ENCODE measurements at places on chromosomes 3 and 15.

DNA sequence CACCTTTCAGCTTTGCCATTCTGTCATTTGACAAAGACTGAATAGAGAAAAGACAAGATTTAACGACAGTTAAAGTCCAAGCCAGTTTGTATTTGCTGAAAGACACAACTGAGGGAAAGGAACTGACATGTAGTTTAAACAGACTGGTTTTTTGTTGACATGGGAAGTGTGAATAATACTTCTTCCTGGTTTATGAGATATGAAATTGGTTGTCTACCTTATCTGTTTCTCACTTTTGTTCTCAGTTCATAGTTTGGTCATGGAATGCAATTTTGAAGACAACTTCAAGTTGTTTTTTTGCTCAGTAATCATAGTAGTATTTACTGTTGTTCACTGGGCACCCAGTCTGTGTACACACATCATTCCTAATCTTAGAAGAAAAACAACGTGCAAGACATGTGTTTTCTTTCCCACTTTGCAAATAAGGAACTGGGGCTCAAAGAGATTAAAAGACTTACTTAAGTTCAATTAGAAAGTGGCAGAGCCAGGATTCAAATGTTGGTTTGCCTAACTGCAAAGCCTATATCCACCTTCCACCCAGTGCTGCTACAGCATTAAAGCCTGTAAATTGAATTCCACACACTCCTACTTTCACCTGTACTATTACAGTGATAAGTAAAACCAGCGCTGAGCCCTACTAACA, 103.5 kb downstream of the LPP start:
- DNase-seq, result no peak

DNA sequence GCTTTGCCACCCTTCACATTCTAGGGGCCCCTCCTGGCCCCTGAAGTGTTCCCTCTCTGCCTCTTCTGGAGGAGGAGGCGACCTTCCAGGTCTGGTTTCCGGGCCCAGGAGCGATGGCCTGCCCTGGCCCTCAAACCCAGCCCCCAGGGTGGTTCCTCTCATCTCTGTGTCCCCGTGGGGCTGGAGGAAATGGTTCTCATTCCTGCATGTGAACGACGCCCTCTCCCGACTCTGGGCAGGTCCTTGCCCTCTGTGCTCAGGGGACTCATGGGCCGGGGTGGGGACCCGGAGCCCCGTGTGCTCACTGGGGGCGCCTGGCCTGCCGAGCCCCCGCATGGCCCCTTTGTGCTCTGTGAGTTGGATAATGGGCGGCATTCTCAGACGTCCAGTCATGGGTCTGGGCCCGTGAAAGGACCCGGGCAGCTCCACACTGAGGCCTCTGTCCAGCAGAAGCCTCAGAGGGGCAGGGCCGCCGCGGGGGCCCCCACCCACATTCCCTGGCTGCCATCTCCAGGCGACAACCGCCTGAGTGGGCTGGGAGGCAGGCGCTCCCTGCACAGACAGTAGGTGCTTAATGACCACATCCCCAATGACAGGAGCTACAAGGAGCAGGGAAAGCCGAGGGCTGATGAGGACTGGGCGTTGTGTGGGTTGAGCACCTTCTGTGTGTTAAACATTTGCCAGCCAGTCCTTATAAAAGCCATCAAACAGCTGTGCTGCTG, 5.5 kb upstream of the PLXND1 start:
- DNase-seq, result no peak

GRCh38 chr3:852033-852432, 240.8 kb upstream of the CNTN6 start:
- no peak for DNase-seq

DNA sequence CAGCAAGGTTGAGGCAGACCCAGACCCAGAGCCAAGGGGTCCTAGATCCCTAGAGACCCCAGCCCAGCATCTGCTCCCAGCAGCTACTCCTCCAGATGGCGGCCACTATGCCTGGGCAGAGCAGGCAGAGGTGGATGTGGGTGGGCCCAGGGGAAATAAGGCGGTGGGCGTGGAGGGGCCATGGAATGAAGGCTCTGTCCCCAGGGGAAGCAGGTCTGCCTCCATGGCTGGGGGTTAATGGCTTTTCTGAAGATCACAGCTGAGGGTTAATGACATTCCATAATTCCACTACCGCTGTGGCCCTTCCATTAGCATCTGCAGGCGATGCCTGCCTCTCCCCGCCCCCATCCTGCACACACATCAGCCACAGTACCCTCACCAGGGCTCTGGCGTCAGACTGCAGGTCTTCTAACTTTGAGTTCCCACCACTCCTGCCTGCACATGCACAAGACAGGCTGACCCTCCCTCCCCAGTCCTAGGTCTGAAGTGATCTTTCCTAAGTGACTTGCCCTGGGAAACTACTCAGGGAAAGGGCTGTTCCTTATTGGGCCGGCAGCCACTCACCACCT, 41.2 kb downstream of the CCDC33 start:
- DNase-seq, result no peak

- no peak for DNase-seq
Measured at GRCh38 chr15:66679657-66680108, 22.4 kb upstream of the SMAD6 start.

- DNase-seq, result no peak
Measured at GRCh38 chr15:94070356-94071295, 160.7 kb upstream of the MCTP2 start.

DNA sequence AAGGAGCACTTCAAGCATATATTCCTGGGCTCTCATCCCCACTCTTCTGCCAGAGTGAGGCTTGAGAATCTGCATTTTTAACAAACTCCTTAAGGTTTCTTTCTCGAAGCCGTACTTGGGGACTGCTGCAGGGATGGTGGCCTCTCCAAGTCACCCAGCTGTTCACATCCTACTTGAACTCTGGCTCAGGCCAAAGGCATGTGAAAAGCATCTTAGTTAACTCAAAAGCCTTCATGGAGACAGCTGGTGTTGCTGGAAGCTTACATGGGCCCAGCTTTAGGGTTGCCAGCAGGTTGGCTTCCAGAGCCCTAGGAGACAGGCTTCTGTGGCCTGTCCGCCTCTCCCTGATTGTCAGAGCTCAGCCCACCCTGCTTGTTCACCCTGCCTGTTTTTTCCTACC, 139.2 kb downstream of the THSD4 start:
- DNase-seq, result no peak

DNA sequence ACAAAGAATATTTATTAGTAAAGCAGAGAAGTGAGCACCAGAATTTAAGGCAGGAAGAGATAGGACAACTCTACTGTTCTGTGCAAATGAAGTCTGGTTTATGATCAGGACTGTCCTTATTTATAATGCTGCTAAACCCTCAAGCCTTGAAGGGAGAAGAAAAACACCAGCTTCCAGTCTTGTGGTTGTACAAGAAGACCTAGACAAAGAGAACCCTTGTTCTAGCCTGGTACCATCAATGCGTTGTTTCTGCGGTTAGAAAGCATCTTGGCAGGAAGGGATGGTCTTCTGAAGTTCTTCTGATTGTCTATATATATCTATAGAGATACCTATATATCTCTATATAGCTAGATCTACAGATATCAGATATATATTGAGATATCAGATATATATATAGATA, 33.8 kb downstream of the PDCD10 start:
- no peak for DNase-seq

DNA sequence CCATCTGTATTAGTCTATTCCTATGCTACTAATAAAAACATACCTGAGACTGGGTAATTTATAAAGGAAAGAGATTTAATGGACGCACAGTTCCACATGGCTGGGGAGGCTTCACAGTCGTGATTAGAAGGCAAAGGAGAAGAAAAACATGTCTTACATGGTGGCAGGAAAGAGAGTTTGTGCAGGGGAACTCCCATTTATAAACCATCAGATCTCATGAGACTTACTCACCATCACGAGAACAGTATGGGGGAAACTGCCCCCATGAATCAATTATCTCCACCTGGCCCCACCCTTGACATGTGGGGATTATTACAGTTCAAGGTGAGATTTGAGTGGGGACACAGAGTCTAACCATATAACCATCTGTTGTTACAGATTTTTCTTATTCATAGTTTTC, 42.1 kb upstream of the MB21D2 start:
- no peak for DNase-seq

- no peak for DNase-seq
Measured at GRCh38 chr3:150335631-150336030, 72.5 kb upstream of the TSC22D2 start.

- no peak for DNase-seq
Measured at GRCh38 chr3:120983321-120983665, 75.3 kb downstream of the STXBP5L start.

- DNase-seq, result no peak
Measured at GRCh38 chr15:62545467-62546227, 380.6 kb upstream of the C2CD4B start.

- no peak for DNase-seq
Measured at GRCh38 chr15:52427804-52428203, 100.9 kb downstream of the MYO5A start.

GRCh38 chr3:156404217-156404616, 150.7 kb downstream of the SSR3 start:
- DNase-seq, result no peak

DNA sequence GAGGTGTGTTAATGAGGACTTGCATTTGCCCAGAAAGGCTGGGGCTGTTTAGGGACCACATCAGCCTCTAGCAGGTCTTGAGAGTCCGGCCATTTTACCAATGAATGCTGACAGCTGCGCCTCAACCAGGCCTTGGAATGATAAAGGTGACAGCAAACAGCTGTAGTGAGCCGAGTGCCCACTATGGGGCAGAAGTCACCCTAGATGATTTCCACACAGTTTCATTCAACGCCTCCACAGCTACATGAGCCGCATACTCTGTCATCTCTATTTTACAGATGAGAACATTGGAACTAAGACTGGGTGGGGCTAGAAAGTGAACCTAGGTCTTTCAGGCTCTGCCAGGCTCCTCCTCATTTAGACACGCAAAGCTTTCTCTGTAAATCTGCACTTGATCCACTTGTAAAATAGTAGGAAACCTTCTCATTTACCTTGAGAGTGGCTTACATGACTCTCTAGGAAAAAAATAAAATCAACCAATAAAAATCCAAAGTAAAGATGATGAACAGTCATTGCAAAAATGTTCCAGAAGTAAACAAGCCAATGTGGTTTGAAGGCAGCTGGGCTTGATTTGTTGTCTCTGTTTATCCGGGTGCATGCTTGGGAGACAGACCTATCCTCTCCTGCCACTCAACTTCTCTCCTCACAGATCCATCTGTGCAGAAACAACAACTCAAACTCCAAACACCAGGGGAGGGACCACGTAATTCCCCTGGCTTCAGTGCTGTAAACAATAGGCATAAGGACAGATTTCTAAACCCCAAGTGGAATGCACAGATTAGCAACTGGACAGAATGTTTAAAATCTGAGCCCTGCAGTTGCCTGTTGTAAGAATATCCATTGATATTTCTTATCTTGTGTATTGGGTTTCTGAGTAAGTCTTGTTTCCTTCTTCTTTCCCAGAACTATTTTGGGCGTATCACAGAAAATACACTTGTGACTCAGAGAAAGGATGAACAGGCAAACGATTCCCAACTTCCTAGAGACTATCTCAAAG, 31.5 kb upstream of the LDHAL6B start:
- no peak for DNase-seq

DNA sequence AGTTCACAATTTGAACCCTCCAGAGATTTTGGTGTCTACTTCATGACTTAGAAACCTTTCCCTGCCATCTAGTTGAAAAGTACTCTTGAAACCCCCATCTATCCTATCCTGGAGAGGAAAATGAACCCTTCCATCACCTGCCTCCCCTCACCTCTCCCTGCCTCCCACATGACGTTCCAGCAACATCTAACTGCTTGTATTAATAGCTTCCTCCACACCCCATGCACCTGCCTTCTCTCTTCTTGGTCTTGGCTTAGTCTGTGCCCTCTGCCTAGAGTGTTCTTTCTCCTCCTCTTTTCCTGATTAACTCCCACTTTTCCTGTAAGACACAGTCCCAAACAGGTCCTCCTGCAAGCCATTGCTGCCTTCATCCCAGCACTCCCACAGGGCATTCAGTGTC, 107.8 kb downstream of the LIPC start:
- DNase-seq, result no peak

DNA sequence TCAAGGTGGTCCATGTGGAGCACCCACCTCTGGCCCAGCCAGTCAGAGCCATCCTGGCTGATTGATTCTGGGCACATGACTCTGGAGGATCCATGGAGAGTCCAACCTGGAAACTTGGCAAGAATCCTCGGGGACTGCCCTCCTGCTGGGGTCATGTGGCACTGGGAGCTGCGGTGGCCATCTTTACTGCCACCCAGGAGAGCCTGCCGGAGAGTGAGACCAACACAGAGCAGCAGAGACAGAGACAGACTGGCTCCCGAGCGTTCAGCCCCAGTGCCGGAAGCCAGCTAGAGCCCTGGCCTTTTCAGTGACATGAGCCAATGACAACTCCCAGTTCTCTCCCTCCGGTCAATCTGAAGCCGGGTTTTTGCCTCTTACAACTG, 11.5 kb upstream of the GATA2 start:
- DNase-seq, result no peak

DNA sequence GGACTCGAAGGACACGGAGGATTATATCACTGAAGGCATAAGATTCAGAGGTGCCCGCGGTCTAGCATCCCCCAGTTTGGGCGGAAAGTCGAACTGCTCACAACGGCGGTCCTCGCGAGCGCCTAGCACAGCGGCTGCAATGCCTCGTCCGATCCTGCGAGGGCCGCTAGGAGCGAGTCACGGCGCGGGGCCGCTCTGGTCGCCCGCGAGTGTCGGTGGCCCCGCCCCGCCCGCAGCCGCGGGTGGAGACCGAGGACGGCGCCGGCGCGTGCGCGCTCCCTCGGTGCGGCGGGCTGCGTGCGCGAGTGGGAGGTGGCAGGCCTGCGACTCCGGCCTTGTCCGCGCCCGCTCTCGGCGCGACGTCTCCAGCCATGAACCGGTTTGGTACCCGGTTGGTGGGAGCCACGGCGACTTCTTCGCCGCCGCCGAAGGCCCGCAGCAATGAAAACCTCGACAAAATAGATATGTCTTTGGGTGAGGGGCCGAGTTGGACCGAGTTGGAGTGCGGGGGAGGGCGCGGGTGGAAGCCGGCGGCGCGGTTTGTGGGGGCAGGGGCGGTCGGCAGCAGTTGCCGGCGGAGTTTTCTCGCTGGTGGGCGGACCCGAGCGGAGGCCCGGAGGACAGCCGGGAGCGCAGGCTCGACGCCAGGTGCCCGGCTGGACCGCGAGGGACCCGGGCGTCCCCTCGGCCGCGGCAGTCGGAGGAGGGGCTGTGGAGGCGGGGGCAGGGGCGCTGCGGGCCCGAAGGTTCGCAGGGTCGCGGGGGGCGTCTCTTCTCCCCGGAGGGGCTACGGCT, at the start of gene FYTTD1:
FYTTD1 (plus strand) TSS at position 283 of the 795 bp plus-strand sequence; CDS start at position 372, 89 bp downstream.
- peak; percentile 79 for DNase-seq

GRCh38 chr3:11642431-11643191, 1.1 kb downstream of the VGLL4 start:
- peak; percentile 38 for DNase-seq

GRCh38 chr3:38036286-38036685, 2.7 kb upstream of the DLEC1 start:
- no peak for DNase-seq
